HCT116 (cell line): ENCODE measurements at places on chromosomes 6 and 20. TPM values are rescaled to one million over a fixed set of nuclear protein-coding genes. Genes with fewer than 3 reads are reported as not detected.

DNA sequence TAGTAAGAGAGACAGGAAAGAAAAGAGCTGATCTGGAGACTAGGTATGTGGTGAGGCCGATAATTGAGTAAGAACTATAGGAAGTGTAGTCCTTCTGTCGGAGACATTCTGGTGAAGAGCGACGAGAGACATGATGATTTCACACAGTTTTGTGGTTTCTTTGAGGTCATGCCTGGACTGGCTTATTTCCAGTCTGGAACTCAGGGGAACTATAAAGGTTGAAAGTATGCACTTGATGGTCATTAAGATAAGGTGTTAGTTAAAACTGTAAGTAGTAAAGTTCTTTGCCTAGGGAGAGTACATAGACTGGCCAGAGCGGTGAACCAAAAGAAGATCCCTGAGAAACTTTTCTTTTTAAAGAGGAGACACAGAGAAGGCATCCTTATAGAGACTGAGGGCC is 68.8 kb downstream of the RFX6 start:
- no peak overlapping the region for H3K4me3 ChIP-seq
- no peaks in the 10 kb centered on the region for H3K36me3 ChIP-seq
- no peak for DNase-seq
- no peaks in the 10 kb centered on the region for H3K4me1 ChIP-seq
- H3K27me3 ChIP-seq: no peaks in the 10 kb centered on the region
- no peak overlapping the region for H3K27ac ChIP-seq

DNA sequence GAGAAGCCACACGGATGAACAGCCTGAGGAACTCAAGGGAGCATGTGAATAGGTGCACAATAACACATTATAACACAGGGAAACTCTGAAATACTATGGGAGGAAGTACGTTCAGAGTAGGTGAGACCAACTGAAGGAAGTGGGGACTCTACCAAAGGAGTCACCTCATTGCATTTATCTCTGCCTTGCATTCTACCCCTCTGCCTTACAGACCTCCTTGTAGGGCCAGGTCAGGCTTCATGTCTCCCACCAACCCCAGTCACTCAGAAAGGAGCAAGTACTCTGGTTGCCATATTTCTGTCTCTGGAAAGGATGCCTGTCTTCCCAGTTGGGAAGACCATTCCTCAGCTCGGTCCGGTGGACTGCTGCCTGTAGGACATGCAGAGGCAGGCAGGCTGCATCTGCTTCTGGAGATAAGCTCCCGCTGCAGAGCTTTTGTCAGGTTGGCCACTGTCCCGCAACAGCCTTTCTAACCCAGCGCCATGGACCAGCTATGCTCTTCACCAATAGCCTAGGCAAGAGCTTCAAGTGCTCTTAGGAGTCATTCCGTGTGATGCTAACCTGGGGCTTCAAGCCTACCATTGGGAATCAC is 51.6 kb upstream of the ASIP start:
- no peak overlapping the region for H3K4me3 ChIP-seq
- no peak overlapping the region for H3K27ac ChIP-seq
- no peaks in the 10 kb centered on the region for H3K27me3 ChIP-seq
- no peaks in the 10 kb centered on the region for H3K36me3 ChIP-seq

The PRRT1 gene
- 6.1 TPM for total RNA-seq

- no peaks in the 10 kb centered on the region for H3K36me3 ChIP-seq
- H3K27ac ChIP-seq: no peak overlapping the region
- no peaks in the 10 kb centered on the region for H3K4me1 ChIP-seq
These were observed 8.9 kb upstream of the TCF21 start for GRCh38 chr6:133880006-133880405.

- no peak for DNase-seq
- H3K27me3 ChIP-seq: no peaks in the 10 kb centered on the region
- no peaks in the 10 kb centered on the region for H3K36me3 ChIP-seq
- no peak overlapping the region for H3K27ac ChIP-seq
These were observed 33.7 kb upstream of the SUMO4 start for GRCh38 chr6:149366267-149366921.

DNA sequence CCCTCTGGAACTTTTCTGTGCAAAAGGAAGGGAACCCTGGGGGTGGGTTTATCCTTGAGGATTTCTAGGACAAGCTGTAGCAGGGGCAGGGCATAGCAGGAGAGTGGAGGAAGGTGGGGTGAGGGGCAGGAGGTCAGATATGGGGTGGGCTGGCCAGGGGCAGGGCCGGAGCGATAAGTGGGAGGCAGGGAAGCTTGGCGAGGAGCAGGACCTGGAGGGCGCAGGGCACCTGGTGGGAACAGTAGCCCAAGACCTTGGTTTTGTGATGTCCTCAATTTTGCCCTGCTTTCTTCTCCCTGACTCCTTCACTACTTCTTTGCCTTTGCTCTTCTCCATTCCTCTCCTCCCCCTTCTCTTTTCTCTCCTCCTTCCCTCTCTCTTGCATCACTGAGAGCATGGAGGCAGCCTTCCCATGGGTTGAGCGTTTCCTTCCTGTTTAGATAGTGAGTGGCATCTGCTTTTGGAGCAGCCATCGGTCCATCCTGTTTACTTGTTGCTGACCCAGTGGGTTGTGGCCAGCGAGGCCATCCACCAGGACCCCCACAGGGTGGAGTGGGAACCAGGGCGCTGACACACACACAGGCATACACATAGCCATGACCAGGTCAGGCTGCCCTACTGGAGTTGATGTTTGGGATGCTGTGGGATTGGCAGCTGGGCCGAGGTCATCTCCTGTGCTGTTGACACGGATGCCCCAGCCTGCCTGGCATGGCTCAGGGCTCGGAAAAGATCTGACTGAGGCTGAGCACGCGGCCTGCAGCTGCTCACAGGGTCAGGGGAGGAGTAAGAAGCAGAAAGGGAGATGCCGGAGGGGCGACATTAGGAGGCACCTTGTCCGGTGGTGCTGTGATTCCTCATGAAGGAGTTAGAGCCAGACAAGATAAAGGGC is 121.0 kb upstream of the RNF24 start:
- peaks cover 52% of the 10 kb centered on the region for H3K4me1 ChIP-seq
- H3K27ac ChIP-seq: peak overlapping the region; percentile 88
- no peaks in the 10 kb centered on the region for H3K36me3 ChIP-seq
- peak overlapping the region; percentile 6; the same call in 1 of the 2 replicates for H3K4me3 ChIP-seq
- no peaks in the 10 kb centered on the region for H3K27me3 ChIP-seq
- no peak for DNase-seq

DNA sequence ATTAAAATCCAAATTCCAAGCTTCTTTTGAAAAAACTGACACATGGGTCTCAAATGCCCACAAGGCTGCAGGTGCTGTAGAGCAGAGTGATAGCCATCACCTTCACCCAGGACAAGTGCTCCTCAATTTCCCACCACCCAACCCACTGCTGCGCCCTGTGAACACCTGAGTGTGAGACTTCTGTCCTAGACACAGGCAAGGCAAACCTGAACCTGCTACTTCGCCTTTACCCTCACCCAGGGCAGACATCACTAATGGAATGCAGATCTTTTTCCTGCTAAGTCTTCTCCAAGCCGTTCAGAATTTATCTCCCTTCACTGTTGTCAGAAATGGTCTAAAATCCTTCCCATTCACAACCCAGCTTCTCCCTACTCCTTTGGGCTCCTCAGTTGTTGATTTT is 65.9 kb downstream of the PREX1 start:
- H3K27me3 ChIP-seq: no peaks in the 10 kb centered on the region
- H3K27ac ChIP-seq: no peak overlapping the region
- no peak for DNase-seq
- peaks cover 7% of the 10 kb centered on the region for H3K4me1 ChIP-seq
- no peaks in the 10 kb centered on the region for H3K36me3 ChIP-seq
- H3K4me3 ChIP-seq: no peak overlapping the region

The FBXO5 gene
- 38.9 TPM for total RNA-seq

GRCh38 chr6:48084201-48084600 is 26.8 kb downstream of the PTCHD4 start:
- no peak overlapping the region for H3K27ac ChIP-seq
- H3K27me3 ChIP-seq: no peaks in the 10 kb centered on the region
- H3K4me3 ChIP-seq: no peak overlapping the region
- H3K36me3 ChIP-seq: no peaks in the 10 kb centered on the region
- H3K4me1 ChIP-seq: no peaks in the 10 kb centered on the region
- DNase-seq: no peak

GRCh38 chr6:95819461-95819860 is 196.3 kb upstream of the FUT9 start:
- H3K4me1 ChIP-seq: no peaks in the 10 kb centered on the region
- no peak overlapping the region for H3K27ac ChIP-seq
- no peak overlapping the region for H3K4me3 ChIP-seq
- no peaks in the 10 kb centered on the region for H3K36me3 ChIP-seq
- DNase-seq: no peak

The SFTA2 gene
- total RNA-seq: not detected

DNA sequence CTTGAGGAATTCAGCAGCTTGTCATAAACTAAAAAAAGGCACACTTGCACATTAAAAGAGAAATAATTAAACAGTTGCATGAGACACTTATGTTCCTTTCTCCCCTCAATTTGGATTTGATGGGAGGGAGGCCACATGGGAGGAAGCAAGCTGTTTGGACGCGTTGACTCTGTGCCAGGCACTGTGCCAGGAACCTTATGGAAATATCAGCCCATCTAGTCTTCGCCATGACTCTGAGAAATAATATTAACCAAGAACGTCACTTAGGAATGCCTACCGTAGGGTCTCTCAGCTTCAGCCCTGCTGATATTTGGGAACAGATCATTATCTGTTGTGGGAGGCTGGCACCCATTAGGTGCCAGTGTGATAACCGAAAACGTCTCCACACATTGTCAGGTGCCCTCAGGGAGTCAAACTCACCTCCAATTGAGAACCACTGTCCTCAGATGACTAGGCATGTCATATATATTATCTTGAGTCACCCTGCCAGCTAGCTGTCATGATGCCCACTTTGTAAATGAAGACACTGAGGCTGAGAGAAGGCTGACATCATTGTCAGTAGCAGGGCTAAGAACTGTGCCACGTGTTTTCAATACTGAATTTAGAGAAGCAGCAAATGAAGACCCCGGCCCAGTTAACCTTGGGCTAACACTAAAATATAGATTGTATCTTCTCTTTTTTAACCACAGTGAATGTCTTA is 36.1 kb downstream of the EYA2 start:
- no peak overlapping the region for H3K4me3 ChIP-seq
- peaks cover 14% of the 10 kb centered on the region; the same call in 1 of the 2 replicates for H3K27me3 ChIP-seq
- H3K4me1 ChIP-seq: no peaks in the 10 kb centered on the region
- DNase-seq: no peak
- H3K27ac ChIP-seq: no peak overlapping the region

- H3K27me3 ChIP-seq: no peaks in the 10 kb centered on the region
- DNase-seq: no peak
- no peaks in the 10 kb centered on the region for H3K4me1 ChIP-seq
- H3K27ac ChIP-seq: no peak overlapping the region
- no peaks in the 10 kb centered on the region for H3K36me3 ChIP-seq
These were observed 37.4 kb downstream of the IL22RA2 start for GRCh38 chr6:137136065-137136464.

The PSORS1C1 gene
- total RNA-seq: 9.8 TPM

GRCh38 chr6:35683267-35683666 is 5.4 kb downstream of the FKBP5 start:
- peaks cover 8% of the 10 kb centered on the region; the same call in 1 of the 2 replicates for H3K4me1 ChIP-seq
- H3K4me3 ChIP-seq: no peak overlapping the region
- no peaks in the 10 kb centered on the region for H3K27me3 ChIP-seq
- no peak overlapping the region for H3K27ac ChIP-seq
- DNase-seq: no peak
- no peaks in the 10 kb centered on the region for H3K36me3 ChIP-seq

GRCh38 chr6:165658395-165659058 is 4.5 kb downstream of the PDE10A start:
- H3K4me3 ChIP-seq: no peak overlapping the region
- H3K27me3 ChIP-seq: no peaks in the 10 kb centered on the region
- no peak overlapping the region for H3K27ac ChIP-seq
- H3K36me3 ChIP-seq: no peaks in the 10 kb centered on the region
- H3K4me1 ChIP-seq: no peaks in the 10 kb centered on the region

DNA sequence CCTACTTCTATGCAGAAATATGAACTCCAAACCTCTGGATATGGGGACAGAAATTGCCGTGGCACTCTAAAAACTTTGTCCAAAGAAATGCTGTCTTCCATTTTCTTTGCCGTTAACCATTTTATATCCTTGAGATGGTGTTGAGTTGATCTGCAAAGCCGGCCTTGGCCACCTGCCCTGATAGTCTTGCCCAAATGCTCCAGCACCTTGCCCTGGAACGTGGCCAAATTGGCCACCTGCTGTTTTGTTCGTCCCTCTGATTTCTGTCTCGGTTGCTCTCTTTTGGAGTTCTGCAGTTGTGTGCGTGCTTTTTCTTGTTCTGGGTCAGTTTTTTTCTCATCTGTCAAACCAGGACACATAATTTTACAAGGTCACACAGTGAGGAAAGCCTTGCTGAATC is 239.7 kb upstream of the GMDS start:
- H3K4me1 ChIP-seq: no peaks in the 10 kb centered on the region
- no peak overlapping the region for H3K4me3 ChIP-seq
- no peak for DNase-seq
- no peaks in the 10 kb centered on the region for H3K36me3 ChIP-seq
- H3K27me3 ChIP-seq: no peaks in the 10 kb centered on the region

DNA sequence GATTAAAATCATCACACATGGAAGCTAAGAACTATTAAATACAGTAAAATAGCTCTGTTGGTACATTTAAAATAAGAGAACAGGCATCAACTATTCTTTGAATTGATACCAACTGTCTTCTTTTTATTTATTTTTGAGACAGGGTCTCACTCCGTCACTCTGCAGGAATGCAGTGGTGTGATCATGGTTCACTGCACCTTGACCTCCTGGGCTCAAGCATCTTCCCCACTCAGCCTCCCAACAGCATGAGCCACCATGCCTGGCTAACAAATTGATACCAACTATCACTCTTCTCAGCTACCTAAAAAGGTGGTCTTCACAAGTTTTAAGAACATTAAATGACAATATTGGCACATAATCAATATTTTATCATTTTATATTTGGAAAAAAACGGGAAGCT is 7.8 kb upstream of the PNISR start:
- no peaks in the 10 kb centered on the region for H3K36me3 ChIP-seq
- no peaks in the 10 kb centered on the region for H3K27me3 ChIP-seq
- H3K4me1 ChIP-seq: no peaks in the 10 kb centered on the region
- no peak overlapping the region for H3K27ac ChIP-seq

- no peaks in the 10 kb centered on the region for H3K27me3 ChIP-seq
- no peak overlapping the region for H3K4me3 ChIP-seq
- no peaks in the 10 kb centered on the region for H3K4me1 ChIP-seq
- H3K36me3 ChIP-seq: no peaks in the 10 kb centered on the region
- DNase-seq: no peak
These were observed 18.3 kb downstream of the SIM1 start for GRCh38 chr6:100446115-100447080.

The DZANK1 gene
- 1.7 TPM for total RNA-seq

DNA sequence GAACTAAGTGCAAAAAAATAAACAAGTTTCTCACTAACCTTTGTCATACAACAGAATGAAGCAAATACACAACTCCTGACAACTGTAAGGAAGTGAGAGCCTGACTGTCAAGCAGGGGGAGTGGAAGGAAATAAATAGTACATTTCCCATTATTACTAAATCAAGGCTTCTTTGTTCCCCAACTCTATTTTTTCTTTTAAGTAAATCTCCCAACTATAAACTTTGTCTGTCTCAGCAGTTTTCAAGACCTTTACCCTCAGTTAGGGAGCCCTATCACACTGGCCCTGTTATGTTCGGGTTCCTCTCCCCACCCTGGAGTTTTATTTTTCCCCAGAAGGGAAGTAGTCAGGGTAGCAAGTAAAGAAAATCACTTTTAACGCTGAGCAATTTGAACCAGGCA is 24.1 kb upstream of the IPCEF1 start:
- no peak overlapping the region for H3K4me3 ChIP-seq
- H3K27ac ChIP-seq: no peak overlapping the region
- no peak for DNase-seq
